Dermis blood vessel endothelial cell (primary cell): ENCODE measurements at places on chromosomes 7 and 10. TPM values are rescaled to one million over a fixed set of nuclear protein-coding genes. Genes with fewer than 3 reads are reported as not detected.
A peak's percentile ranks its signal among the peaks of the same experiment; 100 is the strongest.

GRCh38 chr10:102267748-102268147, 22.4 kb downstream of the GBF1 start:
- DNase-seq = no peak

- DNase-seq = peak; percentile 67
These were observed 84.9 kb upstream of the GATA3 start for GRCh38 chr10:7969623-7970022.

GRCh38 chr7:128931190-128931798, 6.4 kb upstream of the IRF5 start:
- DNase-seq = no peak

USP54 gene
- 8.8 and 10.1 TPM in 2 replicates for total RNA-seq
